Ascending aorta (tissue), 2 donors: ENCODE measurements at places on chromosomes 1 and 21. TPM values are rescaled to one million over a fixed set of nuclear protein-coding genes. Genes with fewer than 3 reads are reported as not detected.

TENT5C gene
- total RNA-seq, result 0.32 TPM

- DNase-seq, result no peak
These were observed 82.0 kb downstream of the DISP1 start for GRCh38 chr1:222896630-222897526.

DNA sequence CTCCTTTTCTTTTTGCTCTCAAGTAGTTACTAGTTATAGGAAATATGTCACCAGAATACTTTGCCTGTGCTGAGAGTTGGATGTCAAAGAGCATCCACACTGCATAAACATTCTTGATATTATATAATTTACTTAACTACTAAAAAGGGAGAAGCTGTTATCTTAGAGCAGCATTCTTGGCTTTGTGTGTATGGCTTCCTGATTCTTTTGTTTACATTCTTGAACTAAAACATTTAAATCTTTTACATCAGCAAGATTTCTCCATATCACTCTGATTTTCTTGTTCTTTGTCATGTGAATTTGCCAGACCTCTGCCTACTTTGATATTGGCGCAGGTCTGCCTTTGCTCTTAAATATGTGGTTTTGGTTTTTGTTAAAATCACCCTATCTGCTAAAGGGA, 48.8 kb downstream of the SUCO start:
- DNase-seq, result no peak

NMNAT1 gene
- 7.9 TPM for total RNA-seq

SNX27 gene
- 13.0 TPM for total RNA-seq

DNA sequence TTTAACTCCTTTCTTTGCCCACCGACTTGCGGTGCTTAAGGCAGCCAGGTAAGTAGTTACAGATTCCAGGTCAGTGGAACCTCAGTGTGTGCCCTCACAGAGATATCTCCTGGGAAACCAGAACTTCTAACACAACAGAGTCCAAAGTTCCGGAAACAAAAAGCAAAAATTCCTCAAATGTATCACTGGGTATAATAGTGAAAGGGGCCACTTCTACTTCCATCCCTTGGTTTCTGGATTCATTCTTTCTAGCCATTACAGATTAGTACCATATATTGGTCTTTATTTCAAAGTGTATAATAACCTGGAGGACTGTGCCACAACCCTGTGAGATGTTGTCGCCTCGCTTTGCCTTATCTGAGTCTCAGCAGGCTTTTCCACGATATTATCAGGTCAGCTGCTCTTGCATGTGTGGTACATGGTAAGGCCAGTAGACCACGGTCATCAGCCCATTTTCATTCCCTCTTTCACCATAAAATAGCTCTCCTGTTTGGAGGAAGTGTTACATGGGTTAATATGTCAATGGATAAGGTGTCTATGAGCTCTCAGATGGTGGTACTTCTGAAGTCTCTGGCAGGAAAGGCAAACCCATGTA, 14.9 kb upstream of the VASH2 start:
- DNase-seq, result no peak

- DNase-seq, result no peak
These were observed 499.2 kb downstream of the OMA1 start for GRCh38 chr1:58047265-58047858.

DNA sequence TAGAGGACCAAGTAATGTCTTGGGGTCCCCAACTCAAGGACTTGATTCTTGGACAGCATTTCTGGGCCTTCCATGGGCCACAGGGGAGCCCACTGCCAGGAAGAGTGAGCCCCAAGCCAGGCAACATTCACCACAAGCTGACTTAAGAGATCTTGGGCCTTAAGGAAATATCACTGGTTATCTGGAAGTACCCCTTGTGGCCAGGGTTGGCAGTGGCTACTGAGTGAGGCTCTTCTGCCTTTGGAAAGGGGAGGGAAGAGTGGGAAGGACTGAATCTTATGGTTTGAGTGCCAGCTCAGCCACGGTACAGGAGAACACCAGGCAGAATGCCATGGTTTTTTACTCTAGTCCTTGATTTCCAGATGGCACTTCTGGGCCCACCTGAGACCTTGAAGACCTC, 228.9 kb upstream of the RGS18 start:
- no peak for DNase-seq

C1orf210 gene
- not detected for total RNA-seq

LRRIQ3 gene
- total RNA-seq, result not detected

FAM151A gene
- not detected for total RNA-seq

DNA sequence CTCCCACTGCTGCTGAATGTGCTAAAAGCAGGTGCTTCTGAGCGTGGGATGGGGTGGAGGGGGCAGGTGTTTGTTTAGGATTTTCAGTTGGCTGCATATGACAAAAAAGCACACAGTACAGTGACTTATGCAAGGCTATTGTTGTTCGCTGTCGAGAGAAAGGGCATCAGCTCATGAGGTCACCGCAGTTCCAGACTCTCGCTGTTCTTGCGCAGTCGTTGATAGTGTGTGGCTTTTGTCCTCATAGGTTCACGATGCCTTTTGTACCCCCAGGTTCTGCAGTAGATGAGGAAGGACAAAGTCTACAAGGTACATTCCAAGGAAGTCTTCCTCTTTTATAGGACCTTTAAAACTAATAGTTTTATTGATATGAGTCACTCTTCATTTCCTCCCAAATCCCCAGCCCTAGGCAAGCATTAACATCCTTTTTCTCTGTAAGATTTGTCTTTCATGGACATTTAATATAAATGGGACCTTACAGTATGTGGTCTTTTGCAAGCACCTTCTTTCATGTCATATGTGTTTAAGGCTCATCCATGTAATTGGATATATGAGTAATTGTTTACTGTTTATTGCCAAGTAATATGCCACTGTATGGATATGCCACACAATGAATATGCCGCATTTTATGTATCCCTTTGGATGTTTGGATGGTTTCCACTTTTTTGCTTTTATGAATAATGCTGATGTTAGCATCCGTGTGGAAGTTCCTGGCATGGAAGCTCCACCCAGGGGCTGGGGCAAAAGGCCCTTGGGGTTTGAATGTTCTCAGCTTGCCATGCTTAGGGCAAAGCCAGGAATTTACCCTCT, 14.5 kb upstream of the NLRP3 start:
- no peak for DNase-seq

DNA sequence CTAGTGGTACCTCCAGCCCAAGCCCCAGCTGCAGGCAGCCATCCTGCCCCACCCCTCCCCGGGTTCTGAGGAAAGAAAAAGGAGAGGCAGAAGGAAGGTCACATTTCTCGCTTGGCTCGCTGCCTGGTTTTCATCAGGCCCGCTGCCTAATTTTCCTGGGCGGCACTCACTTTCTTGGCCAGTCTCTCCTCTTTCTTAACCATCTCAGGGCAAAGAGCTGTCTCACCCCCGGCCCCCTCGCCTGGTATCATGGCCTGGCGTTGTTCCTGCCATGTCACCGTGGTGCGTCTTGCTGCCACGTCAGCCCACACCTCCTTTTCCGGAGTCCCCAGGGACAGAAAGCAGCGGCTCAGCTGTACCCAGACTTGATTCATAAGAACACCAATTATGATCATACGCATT, 26.6 kb upstream of the CASZ1 start:
- no peak for DNase-seq

RGSL1 gene
- not detected for total RNA-seq

DNA sequence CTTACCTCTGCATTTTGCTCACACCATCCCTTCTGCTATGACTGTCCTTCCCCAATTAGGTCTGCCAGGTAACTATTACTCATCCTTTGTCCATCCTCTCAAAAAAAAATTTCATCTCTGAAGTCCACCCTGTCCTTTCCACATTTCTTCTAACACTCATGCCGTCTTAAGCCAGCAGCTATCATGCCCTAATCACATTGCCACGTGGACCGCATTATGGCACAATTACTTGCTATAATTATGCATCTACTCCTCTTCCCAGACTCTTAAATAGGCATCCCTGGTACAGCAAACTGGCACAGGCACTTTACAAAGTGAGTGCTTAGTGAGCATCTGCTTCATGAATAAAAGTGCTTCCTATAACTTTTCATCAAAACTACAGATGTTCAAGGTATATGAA, 295.4 kb upstream of the ESRRG start:
- DNase-seq, result no peak

DNA sequence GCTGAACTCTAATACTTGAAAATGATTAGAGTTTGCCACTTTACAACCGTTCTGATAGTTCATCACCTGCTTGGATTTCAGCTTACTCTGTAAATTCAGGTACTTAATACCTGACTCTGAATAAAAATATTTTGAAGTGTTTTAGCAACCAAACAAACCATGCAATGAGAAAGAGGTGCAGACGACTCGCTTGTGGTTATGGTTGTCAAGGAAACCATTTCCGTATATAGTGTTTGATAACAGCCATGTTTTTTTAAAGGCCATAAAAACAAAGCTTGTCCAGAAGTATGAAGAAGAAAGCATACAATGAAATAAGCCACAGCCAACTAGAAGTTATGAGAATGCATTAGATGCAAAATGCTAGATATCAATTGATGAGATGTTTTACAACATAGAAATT, 167.2 kb upstream of the HMCN1 start:
- no peak for DNase-seq

S100A2 gene
- not detected for total RNA-seq

DNA sequence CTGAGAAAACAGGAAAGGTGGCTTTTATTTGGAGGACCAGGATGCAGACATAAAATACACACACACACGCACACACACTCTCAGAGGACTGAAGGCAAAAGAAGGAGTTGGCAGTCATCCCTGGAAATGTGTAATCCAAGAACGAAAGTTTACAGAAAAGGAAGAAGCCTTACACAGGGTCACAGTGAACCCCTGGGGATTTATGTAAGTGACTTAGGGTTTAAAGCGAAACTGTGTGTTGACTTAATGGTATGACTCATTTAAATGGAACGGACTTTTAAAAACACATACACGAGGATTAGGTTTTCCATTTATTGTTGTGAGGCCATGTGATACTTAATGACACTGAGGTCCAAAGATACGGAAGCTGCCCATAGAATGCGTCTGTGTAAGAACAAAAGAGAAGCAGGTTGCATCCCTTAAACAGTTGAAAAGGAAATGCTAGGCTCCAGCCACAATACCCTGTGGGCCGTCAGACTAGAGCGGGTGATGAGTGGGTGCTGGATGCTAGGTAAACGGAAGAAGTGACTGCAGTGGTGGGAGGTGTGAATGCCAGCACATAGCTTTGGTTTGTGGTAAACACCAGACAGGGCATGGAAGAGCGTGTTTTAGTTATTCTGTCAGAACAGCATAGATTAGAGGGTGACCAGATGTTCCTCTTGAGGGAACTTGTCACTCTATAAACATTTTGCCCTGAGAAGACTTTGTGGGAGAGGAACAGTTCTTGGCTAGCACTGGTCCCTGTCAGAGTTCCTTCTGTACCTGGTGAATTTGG, 21.6 kb upstream of the BCL10 start:
- DNase-seq, result peak; percentile 85

DNA sequence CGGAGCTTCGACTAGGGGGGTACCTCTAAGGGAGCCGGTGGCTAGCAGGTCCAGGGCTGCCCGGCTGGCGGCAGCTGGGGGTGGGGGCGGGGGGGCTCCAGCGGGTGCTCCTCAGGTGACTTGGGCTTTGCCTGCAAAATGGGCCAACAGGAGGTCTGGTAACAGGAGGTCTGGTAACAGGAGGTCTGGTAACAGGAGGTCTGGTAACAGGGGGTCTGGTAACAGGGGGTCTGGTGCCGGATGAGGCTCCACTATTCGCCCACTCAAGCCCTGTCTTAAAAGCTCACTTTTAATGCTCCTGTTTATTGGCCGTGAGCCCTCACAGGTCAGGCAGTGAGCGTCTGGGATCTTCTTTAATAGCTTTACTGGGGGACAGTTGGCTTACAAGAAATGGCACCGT, 40.4 kb upstream of the ACTRT2 start:
- no peak for DNase-seq

CRP gene
- total RNA-seq, result 3.8 TPM

WNT4 gene
- not detected for total RNA-seq

- DNase-seq, result peak; percentile 77
These were observed 159.8 kb downstream of the RUNX1 start for GRCh38 chr21:34889320-34889675.

DNA sequence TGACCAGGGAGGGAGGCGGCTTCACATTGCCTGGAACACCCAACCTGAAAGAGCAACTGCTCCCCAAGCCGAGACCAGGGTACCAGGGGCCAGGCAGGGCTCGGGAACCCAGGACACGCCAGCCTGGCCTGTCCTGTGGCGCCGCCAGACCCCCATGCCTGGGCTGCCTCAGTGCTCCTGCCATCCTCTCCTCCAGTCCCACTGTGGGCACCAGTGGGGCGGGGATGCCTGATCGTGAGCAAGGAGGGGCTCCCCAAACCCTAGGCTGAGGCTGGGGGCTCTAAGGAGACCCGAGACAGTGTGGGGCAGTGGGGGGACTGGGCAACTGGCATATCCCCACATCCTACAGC, 45.1 kb downstream of the WNT9A start:
- DNase-seq, result no peak

- DNase-seq, result no peak
These were observed 246.3 kb downstream of the FGGY start for GRCh38 chr1:59543211-59543668.

TGFBR3 gene
- 127 TPM for total RNA-seq

DNA sequence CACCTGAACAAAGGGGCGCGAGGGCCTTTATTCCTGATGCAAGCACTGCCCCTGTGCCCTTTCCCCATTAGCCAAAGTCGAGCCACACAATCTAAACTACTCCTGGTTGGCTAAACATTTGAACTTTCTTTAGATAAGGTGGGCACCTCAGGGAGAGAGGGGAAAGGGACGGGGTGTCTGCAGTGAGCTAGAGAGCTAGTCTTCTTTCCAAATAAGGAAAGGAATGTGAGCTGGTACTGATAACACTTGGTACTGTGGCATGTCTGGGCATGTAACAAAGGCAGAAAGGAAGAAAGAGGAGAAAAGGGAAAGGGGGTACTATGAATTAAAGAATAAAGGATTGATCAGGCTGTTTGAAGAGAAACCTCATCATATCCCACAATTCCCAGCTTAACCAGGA, 62.8 kb downstream of the OVGP1 start:
- DNase-seq, result no peak

DNA sequence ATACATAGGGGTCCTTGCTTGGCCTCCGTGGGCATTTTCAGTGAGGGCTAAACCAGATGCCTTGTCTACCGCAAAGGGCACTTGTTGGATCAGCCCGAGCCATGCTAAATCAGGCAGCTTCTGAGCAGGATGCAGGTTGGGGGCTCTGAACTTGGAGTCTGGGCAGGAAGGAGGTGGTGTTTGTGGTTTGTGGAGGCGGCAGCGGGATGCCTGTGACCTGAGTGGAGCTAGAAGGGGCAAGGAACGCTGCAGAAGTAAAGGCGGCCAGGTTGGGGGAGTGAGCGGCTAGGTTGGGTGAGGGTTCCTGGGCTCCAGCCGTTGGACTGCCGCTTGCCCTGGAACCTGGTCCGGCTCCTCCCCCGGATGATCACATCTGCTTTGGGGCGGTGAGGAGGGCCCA, 183.9 kb downstream of the CAMTA1 start:
- DNase-seq, result no peak

DYNLT5 gene
- total RNA-seq, result 1.2 TPM

DNA sequence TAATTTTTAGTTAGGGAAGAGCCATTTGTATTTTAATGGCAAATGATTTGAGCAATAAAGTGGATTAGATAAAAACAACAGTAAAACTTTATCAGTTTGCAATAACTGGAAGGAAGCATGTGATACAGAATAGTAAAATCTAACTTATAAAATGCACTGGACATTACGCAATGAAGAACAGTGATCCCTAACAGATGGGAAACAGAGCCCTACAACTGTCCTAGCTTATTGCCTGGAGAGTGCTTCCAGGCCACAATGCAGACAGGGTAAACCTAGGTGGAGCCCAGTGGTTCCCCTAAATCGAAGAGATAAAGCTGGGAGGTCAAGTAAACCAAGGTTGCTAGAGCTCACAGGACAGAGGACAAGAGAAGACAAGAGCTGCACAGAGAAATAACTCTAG, 7.0 kb downstream of the OMA1 start:
- no peak for DNase-seq

GRCh38 chr1:7616076-7616832, 154.8 kb upstream of the VAMP3 start:
- DNase-seq, result no peak
